ENCODE measurements at places on chromosomes 7 and 10. TPM values are rescaled to one million over a fixed set of nuclear protein-coding genes. Genes with fewer than 3 reads are reported as not detected.

The PAX4 gene
- not detected for total RNA-seq

The NUDT13 gene
- 1.3 TPM for total RNA-seq

The NPSR1 gene
- total RNA-seq: not detected

The ABCC2 gene
- total RNA-seq: 0.25 TPM

The FOXI2 gene
- total RNA-seq: not detected

The FAM237B gene
- total RNA-seq: not detected

The CFAP46 gene
- 0.19 TPM for total RNA-seq

The PPRC1 gene
- 10.7 TPM for total RNA-seq

The CHST15 gene
- 14.4 TPM for total RNA-seq

The ADGRA1 gene
- not detected for total RNA-seq

The LIPF gene
- total RNA-seq: not detected

The TMEM196 gene
- not detected for total RNA-seq

The FZD8 gene
- total RNA-seq: 23.1 TPM

Data from aortic smooth muscle cell (primary cell).